ENCODE measurements at places on chromosomes 11 and 22. TPM values are rescaled to one million over a fixed set of nuclear protein-coding genes. Genes with fewer than 3 reads are reported as not detected.

GRCh38 chr11:22449441-22449840 lies 111.3 kb downstream of the SLC17A6 start:
- H3K4me1 ChIP-seq, result no peaks in the 10 kb centered on the region
- H3K4me3 ChIP-seq, result no peak overlapping the region
- no peaks in the 10 kb centered on the region for H3K27me3 ChIP-seq
- H3K27ac ChIP-seq, result no peak overlapping the region
- no peak for DNase-seq
- H3K36me3 ChIP-seq, result no peaks in the 10 kb centered on the region

DNA sequence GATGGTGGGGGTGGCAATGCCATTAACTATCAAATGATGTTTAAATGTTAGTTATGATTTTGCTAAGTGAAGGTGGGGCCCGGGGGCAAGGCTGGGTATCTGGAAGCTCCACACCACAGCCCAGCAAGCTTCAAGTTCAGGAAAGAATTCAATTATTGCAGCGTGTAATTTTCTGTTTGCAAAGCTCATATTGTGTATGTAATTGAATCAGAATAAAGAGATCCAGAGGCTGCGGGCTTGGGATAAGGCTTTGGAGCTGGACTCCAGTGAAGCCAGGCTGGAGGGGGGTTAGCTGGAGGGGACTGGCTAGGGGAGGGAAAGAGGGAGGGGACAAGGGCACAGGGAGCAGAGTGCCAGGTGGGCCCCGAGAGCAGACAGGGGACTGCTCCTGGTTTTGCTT lies 557.1 kb upstream of the CADM1 start:
- H3K27ac ChIP-seq, result no peak overlapping the region
- H3K4me1 ChIP-seq, result no peaks in the 10 kb centered on the region
- no peak overlapping the region for H3K4me3 ChIP-seq
- no peak for DNase-seq
- no peaks in the 10 kb centered on the region for H3K36me3 ChIP-seq

Gene OR8G5
- not detected for total RNA-seq

DNA sequence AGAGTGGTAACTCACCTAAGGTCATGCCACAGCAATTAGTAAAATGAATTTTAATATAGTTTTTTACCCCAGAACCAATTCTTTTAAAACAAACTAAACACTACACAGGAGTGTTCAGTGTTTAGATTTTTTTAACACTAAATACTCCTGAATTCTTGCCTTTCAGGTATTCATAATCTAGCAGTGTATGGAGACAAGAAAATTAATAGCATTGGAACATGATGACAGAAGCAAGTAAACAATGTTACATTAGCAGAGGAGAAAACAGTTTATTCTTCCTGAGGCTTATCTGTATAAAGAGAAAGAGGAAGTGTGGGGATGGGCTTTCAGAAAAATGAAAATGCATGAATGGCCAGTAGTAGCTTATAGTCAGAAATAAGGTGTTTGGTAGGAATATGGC lies 222.1 kb upstream of the FAT3 start:
- no peak for DNase-seq
- H3K27ac ChIP-seq, result no peak overlapping the region
- H3K4me3 ChIP-seq, result no peak overlapping the region

DNA sequence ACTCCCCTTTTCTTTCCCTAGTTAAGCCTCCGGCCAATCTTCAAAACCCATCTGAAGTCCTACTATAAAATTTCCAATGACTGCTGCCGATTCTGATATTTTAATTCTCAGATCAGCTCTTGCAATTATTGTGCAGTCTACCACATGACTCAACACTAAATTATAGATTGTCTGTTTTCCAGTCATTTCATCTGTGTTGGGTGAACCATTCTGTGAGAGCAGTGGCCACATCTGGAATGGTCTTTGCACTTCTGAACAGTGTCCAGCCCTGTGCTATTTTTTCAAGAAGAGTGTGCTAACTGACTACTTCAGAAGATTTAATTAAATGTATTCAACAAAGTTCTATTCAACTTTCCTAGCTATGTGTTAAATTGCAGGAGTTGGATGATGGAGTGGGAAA lies 47.2 kb upstream of the MMP7 start:
- H3K4me3 ChIP-seq, result no peak overlapping the region
- no peaks in the 10 kb centered on the region for H3K36me3 ChIP-seq
- H3K4me1 ChIP-seq, result no peaks in the 10 kb centered on the region
- DNase-seq, result no peak
- no peak overlapping the region for H3K27ac ChIP-seq

Gene PIWIL4
- 3.2 TPM for total RNA-seq
